Effector memory CD8-positive, alpha-beta T cell (primary cell): ENCODE measurements at places on chromosomes 3 and 15.

- no peak for DNase-seq
Observed at GRCh38 chr3:31836131-31837075, 144.7 kb downstream of the OSBPL10 start.

DNA sequence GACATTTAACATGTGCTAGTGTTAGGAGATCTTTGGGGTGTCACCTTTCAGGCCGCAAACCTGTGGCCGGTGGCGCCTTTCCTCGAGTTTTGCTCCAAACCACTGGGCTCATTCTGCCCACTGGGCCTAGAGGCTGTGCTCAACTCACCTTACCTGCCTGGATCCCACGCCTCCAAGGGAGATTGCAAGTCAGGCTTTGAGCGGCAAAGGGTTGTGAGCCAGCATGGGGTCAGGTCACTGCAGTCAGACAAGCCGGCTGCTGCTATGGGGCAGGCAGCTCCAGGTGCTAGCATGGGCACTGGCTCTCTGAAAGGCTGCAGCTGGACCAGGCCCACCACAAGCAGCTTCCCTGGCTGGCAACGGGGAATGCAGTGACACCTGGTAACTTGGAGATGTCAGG, 265.5 kb downstream of the ZBBX start:
- no peak for DNase-seq

DNA sequence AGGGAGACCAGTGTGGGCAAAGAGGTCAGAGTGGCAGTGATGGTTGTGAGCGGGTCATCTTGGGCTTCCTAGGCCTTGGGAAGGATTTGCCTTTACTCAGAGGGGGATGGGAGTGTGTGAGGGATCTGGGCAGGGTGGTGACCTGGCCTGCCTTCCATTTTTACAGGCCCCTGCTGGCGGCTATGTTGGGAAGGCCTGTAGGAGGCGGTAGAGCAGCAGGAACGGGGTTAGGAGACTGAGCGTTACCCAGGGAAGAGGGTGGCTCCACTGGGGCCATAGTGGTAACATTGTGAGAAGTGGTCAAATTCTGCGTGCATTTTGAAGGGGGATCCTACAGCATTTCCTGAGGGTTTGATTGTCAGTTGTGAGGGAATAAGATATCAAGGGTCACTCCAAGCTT, 307.3 kb upstream of the CTDSPL start:
- DNase-seq = no peak

DNA sequence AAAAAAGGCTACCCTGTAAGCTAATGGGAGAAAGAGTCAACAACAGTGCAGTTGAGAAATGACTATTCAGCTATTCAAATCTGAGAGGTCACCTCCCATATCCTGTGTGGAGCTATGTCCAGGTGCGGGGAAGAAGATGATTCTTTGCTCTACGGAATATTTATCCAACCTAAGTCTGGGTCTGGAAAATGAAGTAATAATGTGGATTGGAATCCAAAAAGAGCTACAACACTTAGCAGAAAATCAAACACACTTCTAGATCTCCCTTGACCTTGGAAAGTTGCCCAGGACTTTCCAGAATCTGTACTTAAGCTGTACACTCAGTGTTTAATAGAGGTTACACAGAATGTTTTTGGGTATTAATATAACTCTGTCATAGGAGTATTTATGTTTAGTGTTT, 251.9 kb downstream of the NAALADL2 start:
- no peak for DNase-seq

- no peak for DNase-seq
Observed at GRCh38 chr3:72344647-72345046, 503.6 kb downstream of the SHQ1 start.
